Erythroblast (primary cell): ENCODE measurements at places on chromosomes 1 and 21.

DNA sequence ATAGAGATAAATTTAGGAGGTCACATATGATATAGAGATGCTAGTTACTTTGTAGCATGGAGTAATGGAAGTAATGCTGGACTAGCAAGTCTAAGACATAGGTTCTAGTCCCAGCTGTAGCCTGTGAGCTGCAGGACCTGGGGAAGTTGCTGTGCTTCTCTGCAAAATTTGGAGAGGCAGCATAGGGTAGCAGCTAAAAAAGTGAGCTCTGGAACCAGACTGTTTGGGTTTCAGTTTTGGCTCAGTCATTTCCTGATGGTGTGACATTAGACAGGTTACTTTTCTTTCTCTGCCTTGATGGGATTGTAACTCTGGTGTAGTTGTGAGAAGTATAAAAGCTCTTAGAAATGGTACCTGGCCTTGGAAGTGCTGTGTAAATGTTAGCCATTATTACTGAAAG lies 3.3 kb downstream of the METTL13 start:
- no peak for DNase-seq

DNA sequence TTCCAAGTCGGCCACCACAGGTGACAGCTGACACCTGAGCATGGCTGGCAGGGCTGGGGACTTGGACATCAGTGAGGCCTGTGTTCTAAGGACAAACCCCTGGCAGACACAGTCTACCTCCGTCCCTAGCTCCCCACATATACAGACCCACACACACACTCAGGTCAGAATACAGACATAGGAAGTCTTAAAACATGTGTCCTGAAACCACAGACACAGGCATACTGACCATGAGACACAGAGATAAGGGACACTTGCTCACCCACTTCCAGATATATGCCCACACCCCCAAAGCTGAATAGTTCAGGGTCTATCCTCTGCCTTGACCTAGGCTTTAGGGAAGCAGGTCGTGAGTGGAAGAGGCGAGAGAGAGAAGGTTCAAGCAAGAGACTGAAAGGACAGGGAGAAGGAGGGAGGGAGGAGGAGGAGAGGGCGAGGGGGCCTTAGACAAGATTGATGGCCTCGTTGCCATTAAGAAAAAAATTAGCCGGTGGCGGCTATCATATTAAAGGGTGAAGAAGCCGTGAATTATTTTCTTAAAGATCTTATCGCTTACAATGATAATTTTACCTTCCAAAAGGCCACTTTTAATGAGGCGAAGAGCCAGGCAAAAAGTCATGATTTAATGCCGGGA lies 49.9 kb downstream of the TMEM53 start:
- no peak for DNase-seq

- DNase-seq: no peak
Observed at GRCh38 chr1:21468599-21468998, 28.7 kb downstream of the NBPF3 start.

GRCh38 chr1:218617986-218618385 lies 272.9 kb downstream of the TGFB2 start:
- DNase-seq: no peak

DNA sequence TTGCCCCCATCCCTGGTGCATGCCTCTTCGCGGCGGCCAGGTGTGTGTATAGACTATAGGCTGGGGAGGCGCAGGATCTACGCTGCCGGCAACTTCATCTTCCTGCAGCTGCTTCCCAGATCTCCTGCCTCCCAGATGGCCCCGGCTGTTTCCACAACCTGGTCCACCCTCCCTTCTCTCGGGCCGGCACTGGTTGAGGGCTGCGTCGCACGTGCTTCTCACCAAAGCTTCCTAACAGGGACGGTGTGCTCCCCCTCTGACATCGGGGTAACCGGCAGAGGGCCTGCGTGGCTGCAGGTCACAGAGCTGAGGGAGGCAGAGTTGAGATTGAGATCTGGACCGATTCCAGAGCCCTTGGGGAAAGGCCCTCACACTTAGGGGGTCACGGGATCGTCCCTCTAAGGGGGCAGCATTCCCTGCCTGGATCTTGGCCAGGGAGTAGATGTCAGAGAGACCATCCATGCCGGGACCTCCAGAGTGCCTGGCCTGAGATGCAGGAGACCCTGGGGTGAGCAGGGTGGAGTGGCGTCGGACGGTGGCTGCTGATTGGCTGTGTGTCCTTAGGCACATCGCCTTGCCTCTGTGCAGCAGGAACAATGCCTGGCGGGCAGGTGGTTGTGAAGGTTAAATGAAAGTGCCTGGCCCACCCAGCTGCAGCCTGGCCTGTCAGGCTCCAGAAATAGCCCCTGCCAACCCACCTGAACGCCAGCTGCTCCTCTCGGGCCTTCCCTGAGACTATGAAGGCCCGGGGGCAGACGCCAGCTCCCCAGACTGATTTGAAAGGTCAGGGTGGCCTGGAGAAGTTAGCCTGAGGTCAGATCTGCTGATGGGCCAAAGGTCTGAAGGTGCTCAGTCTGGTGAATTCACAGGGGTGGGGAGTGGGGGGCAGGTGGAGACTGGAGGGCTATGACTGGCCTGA lies 6.1 kb upstream of the MASP2 start:
- no peak for DNase-seq

- no peak for DNase-seq
Observed at GRCh38 chr1:186783193-186783592, 45.6 kb upstream of the PLA2G4A start.

GRCh38 chr1:20070357-20070756 lies 363 bp downstream of the PLA2G5 start:
- no peak for DNase-seq

DNA sequence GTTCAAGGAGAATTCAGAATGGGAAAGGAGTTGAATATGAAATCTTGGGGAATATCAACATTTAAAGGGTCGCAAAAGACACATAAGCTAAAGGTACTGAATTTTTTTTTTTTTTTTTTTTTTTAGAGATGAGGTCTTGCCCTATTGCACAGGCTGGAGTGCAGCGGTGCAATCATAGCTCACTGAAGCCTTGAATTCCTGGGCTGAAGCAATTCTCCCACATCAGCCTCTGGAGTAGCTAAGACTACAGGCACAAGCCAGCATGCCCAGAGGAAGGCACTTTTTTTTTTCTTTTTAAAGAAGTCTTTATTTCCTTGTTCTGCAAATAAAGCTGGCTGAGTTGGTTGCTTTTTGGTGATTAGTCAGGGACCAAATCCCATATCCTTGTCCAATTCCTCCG lies 44.1 kb upstream of the RAB3GAP2 start:
- DNase-seq: no peak

DNA sequence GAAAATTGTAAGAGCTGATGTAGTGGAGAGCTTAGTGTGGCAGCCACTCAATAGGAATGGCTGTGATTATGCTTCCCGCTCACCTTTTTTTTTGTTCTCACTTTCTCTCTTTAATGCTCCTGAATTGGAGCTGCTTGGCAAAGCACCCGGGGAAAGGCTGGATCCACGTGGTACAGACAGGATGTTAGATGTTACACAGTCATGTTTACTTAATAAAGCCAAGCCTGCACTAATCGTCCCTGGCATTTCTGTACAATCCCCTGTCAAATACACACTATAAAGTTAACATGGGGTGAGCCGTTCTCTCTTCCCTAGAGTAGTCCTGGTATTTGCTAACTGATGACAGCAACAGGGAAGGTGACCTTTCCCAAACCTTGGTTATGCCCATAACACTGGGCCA lies 187.8 kb downstream of the ZSCAN20 start:
- DNase-seq: no peak

DNA sequence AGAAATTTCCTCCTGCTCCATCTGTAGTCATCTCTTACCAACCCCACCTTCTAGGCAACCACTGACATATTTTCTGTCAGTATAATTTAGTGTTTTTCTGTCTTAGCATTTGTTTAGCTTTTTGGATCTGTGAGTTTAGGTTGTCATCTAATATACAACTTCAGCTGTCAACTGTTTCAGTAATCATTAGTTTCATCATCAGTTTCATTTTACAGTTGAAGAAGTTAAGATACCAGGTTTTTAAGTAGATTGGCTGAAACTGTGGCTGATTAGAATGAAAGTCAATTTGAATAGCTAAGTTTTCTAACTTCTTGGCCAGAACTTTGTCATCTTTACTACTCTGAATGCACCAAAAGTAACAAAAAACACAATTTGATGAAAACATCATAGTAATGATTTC lies 1957.3 kb downstream of the NCAM2 start:
- DNase-seq: no peak

GRCh38 chr1:54095546-54096226 lies 42.3 kb downstream of the TCEANC2 start:
- no peak for DNase-seq

DNA sequence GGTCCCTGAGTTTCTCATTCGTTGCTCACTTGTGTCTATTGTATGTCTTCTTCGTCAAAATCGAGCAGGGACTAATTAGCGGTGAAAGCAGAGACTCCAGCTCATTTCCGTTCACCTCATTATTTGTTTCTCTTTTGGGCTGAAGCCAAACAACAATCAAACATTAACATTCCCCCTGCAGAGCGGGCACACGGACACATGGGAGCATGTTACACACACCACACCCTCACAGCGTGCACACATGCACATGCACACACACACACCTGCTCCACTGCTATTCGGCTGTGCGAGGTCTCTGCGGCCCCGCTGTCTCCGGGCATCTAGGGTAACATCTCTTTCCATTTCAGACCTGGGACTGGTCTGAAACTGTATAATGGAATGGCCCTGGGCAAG lies 58.5 kb upstream of the LRRC8D start:
- DNase-seq: no peak

DNA sequence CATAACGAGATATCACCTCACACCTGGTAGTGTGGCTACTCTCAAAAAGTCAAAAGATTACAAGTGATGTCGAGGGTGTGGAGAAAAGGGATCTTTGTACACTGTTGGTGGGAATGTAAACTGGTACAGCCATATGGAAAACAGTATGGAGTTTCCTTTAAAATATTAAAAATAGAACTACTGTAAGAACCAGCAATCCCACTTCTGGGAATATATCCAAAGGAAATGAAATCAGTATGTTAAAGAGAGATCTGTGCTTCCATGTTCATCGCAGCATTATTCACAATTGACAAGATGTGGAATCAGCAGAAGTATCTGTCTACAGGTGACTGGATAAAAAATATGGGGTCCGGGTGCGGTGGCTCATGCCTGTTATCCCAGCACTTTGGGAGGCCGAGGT lies 7.6 kb upstream of the PIK3C2B start:
- no peak for DNase-seq

- DNase-seq: no peak
Observed at GRCh38 chr1:39205781-39206464, 1.4 kb downstream of the MACF1 start.

GRCh38 chr21:35329940-35330660 lies 281.0 kb upstream of the RUNX1 start:
- DNase-seq: no peak

DNA sequence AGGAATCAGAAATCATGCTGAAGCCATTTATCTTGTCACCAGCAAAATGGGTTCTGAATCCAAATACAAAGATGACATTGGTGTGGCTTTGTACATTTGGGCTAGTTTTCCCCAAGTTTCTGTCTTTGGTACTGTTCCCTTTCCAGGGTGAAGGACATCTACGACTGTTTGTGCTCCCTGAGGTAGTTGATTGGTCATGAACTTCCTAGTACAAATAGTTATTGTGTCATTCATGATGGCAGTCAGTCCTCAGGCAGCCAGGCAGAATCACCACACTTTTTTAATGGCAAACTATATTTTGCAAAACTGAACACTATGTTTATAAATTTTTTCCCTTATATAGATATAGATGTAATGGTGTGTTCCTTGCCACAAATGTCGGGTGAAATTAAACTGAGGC lies 46.0 kb downstream of the CEP350 start:
- DNase-seq: no peak

- no peak for DNase-seq
Observed at GRCh38 chr1:10046356-10047085, 13.8 kb downstream of the UBE4B start.

- DNase-seq: no peak
Observed at GRCh38 chr1:201262963-201263608, 20.2 kb upstream of the PKP1 start.

GRCh38 chr1:117336088-117336817 lies 31.0 kb upstream of the MAN1A2 start:
- DNase-seq: no peak

DNA sequence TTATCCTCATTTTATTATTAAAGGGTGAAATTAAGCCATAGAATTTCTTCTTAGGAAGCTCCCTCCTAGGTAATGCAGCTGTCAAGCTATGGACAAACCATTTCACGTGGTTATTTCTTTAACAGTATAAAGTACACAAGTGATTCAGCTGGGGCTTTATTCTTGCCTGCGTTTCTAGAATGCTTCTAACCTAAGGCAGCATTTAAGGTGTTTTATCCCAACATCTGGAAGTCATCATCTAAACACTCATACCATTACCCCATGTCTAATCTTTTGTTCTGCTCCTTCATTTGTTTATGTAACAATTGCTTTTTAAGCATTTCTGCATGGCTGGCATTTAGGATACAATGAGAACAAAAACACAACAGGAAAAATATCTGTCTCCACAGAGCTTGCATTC lies 829.2 kb upstream of the ADAMTS5 start:
- DNase-seq: no peak

- DNase-seq: no peak
Observed at GRCh38 chr1:82979593-82980236, 1019.2 kb downstream of the TTLL7 start.

DNA sequence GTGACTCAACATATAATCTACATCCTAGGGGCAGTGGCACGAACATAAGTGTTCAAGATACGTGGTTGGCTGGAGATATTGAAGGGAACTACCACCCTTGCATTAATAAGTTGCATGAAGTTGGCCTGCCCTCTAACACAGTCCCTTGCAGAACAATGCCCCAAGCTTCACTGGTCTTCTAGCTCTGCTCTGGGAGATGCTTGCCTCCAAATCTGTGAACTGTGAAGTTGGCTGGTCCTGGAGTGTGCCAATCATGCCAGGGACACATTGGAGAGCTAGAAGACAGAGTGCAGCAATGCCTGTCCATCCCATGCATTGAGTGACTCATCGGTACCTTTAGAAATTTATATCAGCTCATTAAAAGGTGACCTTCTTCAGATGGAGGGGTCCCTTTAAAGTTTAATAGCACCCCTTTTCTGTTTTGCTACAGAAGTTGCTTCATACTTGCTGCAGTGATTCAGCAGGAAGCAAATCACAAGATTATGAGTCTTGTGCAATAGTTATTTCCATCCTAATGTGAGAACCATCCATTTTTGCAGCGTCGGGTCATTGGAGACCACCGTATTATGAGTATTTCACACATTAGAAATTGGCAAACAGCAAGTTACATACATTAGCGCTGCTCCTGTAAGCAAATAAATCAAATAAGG lies 55.2 kb upstream of the KAZN start:
- no peak for DNase-seq

- no peak for DNase-seq
Observed at GRCh38 chr1:164718821-164719220, 159.8 kb downstream of the PBX1 start.

GRCh38 chr21:38439957-38440356 lies 58.3 kb downstream of the ERG start:
- DNase-seq: no peak

- DNase-seq: no peak
Observed at GRCh38 chr1:56304975-56305374, 274.4 kb downstream of the PLPP3 start.
